Activated naive CD8-positive, alpha-beta T cell treated with anti-CD3 and anti-CD28 coated beads, Interleukin-2, amount 10 ng/mL, durations not matched to agents 7 days and 5 days (primary cell): ENCODE measurements at places on chromosomes 6 and 20. TPM values are rescaled to one million over a fixed set of nuclear protein-coding genes. Genes with fewer than 3 reads are reported as not detected.

DNA sequence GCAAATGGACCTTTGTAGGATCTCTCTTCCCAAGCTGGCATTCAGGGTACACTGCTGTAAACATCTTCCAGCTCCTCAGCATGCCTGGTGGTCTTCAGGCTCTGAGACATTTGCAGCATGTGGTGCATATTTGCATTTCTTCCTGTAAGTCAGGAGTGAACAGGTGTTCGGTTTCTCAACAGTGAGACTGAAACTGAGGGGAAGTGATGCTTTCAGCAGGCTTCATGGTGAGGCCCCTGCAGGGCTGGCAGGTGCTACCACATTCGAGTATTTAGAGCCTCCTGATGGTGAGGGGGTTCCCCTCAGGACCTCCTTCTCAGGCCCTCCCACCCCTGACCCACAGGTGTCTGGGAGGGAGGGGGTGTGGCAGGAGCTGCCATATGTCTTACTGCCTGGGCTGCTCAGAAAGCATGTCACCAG lies 15.1 kb downstream of the MYBL2 start:
- no peak for DNase-seq

Gene RAB44
- total RNA-seq: not detected

DNA sequence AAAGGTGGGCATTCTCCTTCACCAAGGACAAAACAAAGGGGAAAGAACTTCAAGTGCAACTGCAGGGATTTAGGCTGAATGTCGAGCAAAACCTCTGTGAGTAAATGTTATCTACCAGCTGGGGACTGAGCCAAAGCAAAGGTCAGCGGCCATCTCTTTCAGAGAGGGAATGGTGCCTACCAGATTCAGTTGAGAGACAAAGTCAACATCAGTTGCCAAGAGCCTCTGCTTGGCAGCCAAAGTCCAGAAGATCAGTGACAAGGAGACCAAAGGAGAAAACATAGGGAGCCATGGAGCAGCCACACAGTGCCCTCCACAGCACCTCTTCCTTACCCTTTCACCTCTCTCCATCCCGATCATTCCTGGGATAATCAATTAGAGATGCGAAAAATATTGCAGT lies 472.5 kb downstream of the KIF16B start:
- no peak for DNase-seq

GRCh38 chr20:5680192-5680591 lies 70.0 kb upstream of the SHLD1 start:
- DNase-seq: no peak

Gene TSBP1
- total RNA-seq: not detected

- no peak for DNase-seq
Measured at GRCh38 chr20:33348136-33348937, 53.0 kb downstream of the CDK5RAP1 start.

Gene TNF
- 18.5 TPM for total RNA-seq

- DNase-seq: no peak
Measured at GRCh38 chr20:51934301-51935002, 132.1 kb upstream of the SALL4 start.

DNA sequence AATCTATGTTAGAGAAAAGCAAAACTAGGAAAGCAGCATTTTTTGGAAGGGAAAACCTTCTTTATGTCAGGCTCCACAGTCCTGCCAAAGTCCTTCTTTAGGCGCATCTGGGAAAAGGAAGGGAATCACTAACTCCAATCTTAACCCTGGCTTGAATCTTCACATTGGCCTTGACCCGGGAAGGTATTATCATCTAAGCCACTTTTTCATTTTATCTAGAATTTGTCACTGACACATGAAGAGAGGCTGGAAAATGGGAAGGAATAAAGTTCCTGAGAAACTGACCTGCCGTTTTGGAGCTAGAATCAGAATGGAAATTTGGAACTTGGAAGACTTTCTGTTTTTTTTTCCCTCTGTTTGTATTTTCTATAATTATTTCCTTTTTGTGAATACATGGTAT lies 53.4 kb upstream of the UTRN start:
- no peak for DNase-seq

Gene SOX18
- total RNA-seq: 0.30 TPM

DNA sequence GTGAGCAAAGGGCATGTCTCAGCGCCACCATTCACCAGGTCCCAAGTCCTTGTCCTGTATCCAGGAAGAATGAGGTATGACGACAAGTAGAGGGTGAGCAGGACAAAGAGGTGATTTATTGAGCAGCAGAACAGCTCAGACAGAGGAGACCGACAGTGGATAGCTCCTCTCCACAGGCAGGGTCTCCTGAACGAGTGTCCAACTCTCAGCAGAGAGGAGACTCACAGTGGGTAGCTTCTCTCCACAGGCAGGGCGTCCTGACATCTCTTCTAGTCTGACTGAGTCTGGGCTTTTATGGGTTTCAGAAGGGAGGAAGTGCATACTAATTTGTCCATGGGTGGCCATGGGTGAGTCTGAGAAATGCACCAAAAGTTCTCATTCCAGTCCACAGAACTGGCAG lies 204.7 kb downstream of the ANKRD60 start:
- DNase-seq: no peak

- peak; percentile 86 for DNase-seq
Measured at GRCh38 chr6:149431905-149432775, 32.1 kb downstream of the SUMO4 start.

DNA sequence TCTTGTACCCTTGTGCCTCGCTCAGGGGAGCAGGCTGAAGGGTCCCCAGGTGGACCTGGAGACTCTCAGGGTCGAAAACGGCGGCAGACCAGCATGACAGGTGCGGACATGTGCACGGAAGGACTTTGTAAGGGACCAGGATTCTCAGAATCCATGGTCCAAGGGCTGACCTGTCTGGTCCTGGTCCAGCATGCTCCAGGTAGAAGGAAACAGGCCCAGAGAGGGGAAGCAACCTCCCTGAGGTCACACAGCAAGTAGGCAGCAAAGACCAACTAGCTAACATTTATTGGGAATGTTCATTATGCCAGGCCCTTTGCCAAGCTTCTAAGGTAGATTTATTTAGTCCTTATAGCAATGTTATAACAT lies 5.9 kb downstream of the CDKN1A start:
- no peak for DNase-seq
